ENCODE measurements at places on chromosomes 11 and 22.

DNA sequence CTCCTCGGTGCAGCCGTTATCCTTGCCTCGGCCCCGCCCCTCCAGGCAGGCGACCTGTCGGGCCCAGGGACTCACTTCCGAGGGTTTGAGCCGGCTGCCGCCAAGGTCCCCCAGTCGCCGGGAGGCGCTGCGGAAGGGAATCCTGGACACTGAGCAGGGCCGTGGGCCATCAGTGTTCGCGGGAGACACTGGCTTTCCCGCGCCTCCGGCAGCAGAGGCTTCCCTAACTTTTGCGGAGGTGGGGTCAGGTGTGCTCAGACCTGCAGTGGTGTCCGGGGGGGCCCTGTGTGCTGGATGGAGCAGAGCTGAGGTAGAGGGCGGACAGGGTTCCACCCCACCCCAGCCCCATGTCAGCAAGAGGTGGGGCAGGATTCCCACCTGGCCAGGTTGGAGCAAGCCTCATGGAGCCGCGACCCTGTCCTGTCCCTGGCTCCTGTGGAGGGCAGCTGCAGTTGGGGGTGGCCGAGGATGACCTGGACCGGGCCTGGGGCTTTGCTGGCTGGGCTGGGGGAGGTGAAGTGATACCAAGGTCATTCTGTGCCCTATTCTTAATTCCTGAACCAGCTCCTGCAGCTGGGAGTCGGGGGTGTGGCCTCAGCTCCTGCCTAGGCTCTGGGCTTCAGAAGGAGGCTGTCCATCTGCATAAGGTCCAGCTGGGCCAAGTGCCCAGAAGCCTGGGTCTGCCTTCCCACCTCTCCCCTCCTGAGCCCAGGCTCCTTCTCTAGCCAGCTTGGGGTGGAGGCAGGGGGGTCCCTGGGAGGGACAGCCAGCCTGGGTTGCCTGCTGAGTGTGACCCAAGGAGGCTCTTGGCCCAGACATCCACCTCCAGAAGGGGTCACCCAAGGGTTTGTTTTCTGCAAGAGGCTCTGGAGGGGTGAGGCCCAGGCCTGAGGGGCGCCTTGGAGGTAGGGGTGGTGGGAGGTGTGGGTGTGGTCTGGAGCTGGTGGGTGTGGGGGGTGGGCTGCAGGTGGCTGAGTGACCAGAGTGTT lies 8.4 kb downstream of the TSPAN4 start:
- no peak for DNase-seq

DNA sequence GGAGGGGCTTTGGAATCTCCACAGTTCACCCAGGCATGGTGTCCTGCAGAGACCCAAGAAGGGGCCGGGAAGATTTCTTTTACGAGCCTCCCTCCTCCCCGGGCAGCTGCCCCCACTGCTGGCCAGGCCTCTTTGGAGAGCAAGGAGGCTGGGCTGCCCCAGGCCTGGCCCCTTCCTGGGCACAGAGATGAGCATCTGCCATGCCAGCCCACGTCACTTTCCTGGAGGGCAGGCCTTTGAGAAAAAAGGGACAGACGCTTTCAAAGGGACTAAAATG lies 60.5 kb upstream of the FGF3 start:
- DNase-seq, result no peak

DNA sequence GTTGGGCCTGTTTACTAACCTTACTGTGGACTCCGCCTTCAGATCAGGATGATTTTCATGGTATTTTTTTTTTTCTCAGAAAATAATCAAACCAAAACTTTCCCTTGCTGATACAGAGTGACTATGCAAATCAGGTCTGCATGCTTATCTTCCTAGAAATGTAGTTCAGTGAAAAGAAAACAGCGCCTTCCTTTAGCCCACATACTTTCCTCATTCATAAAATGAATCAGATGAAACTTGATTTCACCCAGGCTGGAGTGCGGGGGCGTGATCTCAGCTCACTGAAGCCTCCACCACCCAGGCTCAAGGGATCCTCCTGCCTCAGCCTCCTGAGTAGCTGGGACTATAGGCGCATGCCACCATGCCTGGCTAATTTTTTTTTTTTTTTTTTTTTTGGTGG lies 26.0 kb downstream of the ZNRF3 start:
- DNase-seq, result no peak

- DNase-seq, result no peak
Observed at GRCh38 chr11:58864335-58864734, 19.8 kb upstream of the GLYATL2 start.

GRCh38 chr11:100562128-100562527 lies 125.0 kb upstream of the ARHGAP42 start:
- DNase-seq, result no peak

- DNase-seq, result no peak
Observed at GRCh38 chr11:93444617-93445073, 98.5 kb downstream of the SMCO4 start.

DNA sequence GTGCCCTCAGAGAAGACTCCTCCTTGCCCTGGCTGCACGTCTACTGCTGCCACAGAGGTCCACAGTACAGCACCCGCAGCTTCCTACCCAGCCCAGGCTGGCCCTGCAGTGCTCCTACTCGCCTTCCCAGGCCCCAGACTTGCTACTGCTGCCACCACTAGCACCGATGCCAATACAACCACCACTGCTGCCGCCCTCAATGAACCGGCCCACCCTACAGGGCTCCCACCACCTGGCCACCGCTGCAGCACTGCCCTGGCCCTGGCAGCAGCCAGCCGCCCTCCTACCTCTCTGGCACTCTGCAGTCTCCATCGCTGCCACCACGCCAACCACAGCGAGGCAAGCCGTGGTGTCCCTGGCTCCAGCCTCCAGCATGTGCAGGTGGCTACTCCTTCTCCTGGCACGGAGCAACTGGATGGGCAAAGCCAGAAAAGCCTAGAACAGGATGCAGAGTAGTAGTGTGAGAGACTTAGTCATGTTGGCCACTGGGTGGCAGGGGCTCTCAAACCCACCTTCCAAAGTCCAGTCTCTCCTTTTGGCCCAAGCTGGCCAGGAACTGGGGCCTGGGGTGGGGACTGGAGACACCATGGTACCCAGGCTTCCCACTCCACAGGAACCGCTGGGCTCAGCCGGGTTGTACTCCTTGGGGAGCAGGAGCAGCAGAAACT lies 39.4 kb downstream of the C22orf42 start:
- no peak for DNase-seq

DNA sequence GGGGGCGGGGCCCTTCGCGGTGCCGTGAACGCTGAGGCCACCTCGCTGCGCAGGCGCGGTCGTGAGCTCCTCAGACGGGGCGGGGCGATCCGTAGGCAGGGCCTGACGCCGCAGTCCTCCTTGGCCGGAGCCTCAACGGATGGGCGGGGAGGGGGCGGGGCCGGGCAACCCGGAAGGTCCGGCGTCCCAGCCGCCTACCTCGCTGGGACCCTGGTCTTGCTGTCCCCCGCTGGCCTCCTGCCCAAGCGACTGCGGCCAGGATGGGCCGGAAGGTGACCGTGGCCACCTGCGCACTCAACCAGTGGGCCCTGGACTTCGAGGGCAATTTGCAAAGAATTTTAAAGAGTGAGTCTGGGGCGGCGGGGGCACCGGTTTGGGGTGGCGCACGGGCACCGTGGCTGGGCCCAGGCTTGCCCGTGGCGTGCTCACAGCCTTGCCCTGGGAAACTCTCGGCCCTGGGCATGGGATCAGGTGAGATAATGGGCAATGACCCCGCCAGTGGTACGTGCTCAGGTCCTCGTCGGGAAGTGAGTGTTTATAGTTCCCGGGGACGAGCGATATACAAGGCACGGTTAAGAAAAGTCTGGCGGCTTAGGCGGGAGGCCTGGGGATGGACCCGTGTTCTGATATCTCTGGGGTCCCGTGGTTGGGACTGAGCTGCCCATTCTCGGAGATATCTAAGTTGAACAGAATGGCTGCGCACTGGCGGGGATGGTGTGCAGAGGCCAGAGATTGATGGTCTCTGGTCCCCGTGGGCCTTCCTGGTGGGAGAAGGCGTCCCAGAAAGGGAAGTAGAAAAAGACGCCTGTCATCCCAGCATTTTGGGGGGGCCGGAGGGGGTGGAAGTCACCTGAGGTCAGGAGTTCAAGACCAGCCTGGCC lies at the start of gene NADSYN1:
TSS of gene NADSYN1 (plus strand) at position 167 of the 881 bp plus-strand sequence. CDS start at position 261, 94 bp downstream.
- DNase-seq, result peak; percentile 93

GRCh38 chr22:46078241-46079092 lies 71.9 kb upstream of the PPARA start:
- no peak for DNase-seq

DNA sequence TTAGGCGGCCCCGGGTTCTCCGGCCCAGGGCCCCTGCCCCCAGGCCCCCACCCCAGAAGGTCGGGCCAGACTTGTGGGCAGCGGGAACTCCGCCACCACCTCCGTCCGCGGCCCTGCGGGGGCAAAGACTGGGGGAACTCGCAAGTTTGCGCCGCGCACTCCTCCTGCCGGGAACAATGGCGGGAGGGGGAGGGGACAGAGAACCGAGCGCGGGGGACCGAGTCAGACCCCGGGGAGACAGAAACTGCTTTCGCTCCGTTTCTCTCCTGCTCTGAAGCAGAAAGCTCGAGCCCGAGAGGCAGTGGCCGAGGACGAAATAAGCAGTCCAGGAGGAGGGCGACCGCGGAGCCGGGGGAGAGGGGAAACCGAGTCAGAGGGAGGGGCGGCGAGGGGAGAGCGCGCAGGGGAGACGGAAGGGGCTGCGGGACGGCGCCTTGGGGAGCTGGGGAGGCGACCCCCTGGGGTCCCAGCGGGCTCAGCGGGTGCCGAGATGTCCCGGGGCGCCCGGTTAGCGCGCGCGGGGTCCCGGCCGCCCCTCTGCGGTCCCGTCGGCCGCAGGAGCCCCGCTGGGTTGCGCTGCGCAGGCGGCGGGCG lies 555 bp downstream of the TP53I11 start:
- DNase-seq, result peak; percentile 14

GRCh38 chr11:129365816-129366215 lies 9.8 kb upstream of the BARX2 start:
- no peak for DNase-seq

GRCh38 chr11:73372375-73372993 lies 3.7 kb upstream of the RELT start:
- DNase-seq, result no peak

DNA sequence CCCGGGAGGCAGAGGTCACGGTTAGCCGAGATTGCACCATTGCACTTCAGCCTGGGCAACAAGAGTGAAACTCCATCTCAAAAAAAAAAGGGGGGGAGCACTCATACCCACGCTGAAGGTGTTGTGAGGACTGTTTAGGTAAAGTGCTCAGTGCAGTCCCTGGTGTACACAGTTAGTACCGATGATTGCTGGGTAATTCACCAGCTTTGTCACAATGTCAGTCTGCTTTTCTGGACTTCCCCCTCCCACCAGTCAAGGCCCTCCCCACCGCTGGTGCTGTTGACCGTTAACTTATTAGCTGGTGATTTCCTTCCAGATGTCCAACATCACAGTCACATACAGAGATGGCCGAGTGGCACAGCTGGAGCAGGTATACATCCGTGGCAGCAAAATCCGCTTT lies 11.9 kb downstream of the SNRPD3 start:
- no peak for DNase-seq

DNA sequence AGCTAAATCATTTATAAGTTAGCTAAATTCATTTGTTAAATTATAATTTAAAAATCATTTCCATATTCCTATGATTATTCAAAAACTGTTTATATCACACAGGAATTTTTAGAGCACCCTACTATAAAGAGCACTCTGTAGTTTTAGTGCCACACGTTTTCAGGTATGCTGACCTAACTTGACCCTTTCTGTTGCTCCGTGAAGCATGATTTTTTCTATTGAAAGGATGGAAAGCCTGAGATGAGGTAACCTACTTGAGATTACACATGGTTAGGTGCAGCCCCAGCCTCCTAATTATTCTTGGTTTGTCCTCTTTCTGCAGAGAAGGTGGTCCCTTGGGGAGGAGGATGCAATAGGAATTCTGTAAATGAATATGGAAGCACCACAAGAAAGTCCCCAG lies 72.6 kb downstream of the PPFIBP2 start:
- no peak for DNase-seq

DNA sequence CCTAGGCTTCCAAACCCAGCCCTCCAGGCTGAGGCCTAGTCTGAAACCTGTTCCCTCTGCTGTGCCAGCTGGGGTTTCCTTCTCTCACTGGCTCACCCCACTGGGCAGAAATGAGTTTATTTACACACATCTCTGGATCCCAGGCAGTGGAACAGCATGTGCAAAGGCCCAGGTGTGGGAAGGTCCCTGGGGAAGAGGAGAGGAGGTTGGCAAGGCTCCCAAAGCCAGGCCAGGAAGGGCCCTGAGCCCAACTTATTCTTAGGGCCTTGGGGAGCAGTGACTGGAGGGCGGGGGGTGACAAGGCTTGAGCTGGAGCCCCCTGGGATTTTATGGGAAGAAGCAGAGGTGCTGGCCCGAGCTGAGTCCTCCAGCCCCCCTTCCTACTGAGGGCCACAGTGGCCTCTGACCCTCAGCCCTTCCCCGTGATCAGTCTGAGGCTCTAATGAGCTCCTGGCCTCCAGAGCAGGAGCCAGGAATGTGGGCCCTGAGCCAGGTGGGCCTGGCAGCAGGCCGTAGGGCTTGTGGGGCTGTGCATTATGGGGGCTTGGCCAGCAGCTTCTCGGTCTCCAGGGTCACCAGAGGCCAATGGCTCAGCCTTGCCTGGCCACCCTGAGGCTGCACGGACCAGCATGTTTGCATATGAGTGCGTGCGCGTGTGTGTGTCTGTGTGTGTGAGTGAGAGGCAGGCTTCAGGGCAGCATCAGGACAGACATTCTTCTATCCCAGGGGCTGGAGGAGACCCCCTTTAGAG lies 2.9 kb downstream of the MYO7A start:
- no peak for DNase-seq

DNA sequence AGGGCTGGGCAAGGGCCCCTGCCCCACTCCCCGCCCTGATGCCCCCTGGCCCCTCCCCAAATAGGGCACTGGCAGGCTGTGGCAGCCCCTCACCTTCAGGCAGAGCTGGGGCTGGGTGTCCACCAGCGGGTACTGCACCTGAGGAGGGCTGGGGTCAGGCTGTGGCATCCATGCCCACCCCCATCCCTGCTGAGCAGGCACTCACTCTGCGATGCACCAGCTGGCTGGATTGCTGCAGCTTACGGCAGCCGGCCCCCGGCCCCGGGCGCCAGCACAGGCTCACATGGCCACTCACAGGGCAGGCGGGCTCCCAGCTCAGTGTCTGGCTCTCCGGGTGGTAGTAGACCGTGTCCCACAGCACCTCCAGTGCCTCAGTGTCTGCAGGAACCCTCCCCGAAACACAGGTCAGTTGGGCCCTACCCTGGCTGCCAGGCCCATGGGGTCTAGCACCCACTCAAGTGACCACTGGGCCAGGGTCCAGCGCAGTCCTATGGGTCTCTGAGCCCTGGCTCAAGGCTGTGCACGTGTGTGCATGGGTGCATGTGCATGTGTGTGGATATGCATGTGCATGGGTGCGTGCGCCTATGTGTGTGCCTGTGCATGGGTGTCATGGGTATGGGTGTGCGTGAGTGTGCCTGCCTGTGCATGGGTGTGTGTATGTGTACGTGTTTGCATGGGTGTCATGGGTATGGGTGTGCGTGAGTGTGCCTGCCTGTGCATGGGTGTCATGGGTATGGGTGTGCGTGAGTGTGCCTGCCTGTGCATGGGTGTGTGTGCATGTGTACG lies 14.4 kb downstream of the IL17REL start:
- DNase-seq, result no peak
